ENCODE measurements at places on chromosomes 12 and 14. TPM values are rescaled to one million over a fixed set of nuclear protein-coding genes. Genes with fewer than 3 reads are reported as not detected.

The ADAM20 gene
- total RNA-seq: 3.2 TPM

The OR4K1 gene
- total RNA-seq: not detected

The C12orf54 gene
- total RNA-seq: not detected

The WDR89 gene
- 14.2 TPM for total RNA-seq

The CLEC4D gene
- total RNA-seq: 1.8 TPM

Data from metanephros (tissue), 2 donors.